Stimulated activated CD8-positive, alpha-beta memory T cell treated with anti-CD3 and anti-CD28 coated beads, Interleukin-4, amount 100 ng/mL, for 1 hour (primary cell): ENCODE measurements at places on chromosomes 5 and 9.

- no peak for DNase-seq
Measured at GRCh38 chr9:19597176-19597575, 188.4 kb downstream of the ACER2 start.

- DNase-seq, result no peak
Measured at GRCh38 chr5:38151878-38152277, 106.5 kb upstream of the EGFLAM start.

GRCh38 chr5:32450952-32451351 lies 6.4 kb upstream of the ZFR start:
- no peak for DNase-seq

- DNase-seq, result no peak
Measured at GRCh38 chr9:136334541-136334940, 7.2 kb downstream of the GPSM1 start.

DNA sequence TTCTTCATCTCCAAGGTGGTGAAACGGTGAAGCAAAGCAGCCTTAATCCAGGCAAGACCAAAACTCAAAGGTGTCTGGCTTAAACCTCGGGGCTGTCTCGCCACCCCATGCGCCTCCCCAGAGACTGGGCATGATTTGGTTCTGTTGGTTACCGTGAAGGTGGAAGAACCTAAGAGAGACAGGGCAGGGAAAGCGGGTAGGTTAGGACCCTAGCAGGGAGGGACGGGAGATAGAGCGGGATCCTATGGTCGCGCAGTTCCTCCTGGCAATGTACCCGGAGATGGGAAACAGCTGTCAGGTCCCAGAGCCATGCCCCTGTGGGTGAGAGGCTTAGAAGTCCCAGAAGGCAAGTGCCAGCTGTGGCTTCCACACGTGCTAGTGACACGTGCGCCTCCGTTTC lies 418.3 kb upstream of the IRX1 start:
- DNase-seq, result no peak

GRCh38 chr9:23050548-23050947 lies 603.9 kb downstream of the DMRTA1 start:
- no peak for DNase-seq

GRCh38 chr9:135468854-135469521 lies 10.6 kb upstream of the PPP1R26 start:
- no peak for DNase-seq

- DNase-seq, result no peak
Measured at GRCh38 chr5:13249854-13250253, 694.6 kb downstream of the DNAH5 start.

GRCh38 chr5:82656341-82656761 lies 378.2 kb upstream of the RPS23 start:
- no peak for DNase-seq

DNA sequence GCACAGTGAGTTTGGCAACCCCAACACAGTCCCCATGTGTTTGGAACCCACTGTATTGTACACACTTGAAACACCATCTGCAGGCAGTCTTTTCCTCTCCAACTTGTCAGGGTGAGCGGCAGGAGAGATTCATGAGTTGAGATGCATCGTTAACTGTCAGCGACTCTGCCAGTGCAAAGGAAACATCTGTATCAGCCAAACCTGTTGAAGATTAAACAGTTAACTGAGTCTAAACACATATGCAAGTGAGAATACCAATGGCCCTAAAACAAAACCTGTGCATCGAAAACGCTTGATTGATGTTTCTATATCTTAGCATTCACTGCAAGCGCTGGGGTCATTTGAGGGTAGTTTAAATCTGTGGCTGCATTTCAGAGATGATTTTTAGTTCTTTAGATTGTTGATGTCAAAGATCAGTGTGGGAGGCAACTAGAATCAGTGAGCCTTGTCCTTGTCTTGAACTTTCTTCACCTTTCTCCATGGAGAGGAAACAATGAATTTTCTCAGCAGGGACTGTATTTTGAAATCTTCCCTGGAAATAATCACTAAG lies 41.3 kb upstream of the PAM start:
- no peak for DNase-seq

GRCh38 chr5:146805081-146805480 lies 73.5 kb downstream of the PPP2R2B start:
- no peak for DNase-seq

- DNase-seq, result no peak
Measured at GRCh38 chr9:93301911-93302541, 118.1 kb downstream of the WNK2 start.

DNA sequence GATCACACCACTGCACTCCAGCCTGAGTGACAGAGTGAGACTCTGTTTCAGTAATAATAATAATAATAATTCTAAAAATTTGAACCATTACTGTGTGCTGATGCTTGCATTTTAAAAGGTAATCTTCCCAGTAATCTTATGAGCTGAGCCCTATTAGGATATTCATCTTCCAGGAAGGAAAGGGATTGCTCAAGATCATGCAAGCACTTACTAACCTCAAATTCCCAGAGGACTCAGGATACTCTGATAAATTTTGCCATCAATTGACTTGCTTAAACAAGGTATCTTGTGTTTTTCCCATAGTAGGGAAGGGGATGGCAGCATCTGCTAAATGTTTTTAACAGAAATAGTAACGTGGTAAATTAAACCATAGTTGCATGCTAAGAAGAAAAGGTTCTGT lies 176.4 kb upstream of the MRPS30 start:
- no peak for DNase-seq
